ENCODE measurements at places on chromosomes 4 and X.

DNA sequence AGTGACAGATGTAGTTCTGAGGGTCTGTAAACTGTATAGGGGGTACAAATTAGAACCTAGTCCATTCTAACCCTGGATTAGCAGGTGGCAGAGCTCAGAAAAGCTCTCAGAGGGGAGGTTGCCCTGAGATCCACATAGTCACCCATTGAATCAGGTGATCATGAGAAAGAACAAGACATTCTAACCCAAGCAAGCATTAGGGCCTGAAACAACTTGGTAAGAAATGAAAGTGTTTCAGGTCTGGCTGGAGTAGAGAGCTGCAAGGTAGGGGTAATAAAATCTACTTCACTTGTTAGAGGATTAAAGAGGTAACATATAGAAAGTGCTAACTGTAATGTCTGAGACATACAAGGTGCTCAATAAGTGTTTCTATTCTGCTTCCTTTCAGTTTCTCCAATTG, 8.8 kb upstream of the BMP2K start:
- DNase-seq = no peak

DNA sequence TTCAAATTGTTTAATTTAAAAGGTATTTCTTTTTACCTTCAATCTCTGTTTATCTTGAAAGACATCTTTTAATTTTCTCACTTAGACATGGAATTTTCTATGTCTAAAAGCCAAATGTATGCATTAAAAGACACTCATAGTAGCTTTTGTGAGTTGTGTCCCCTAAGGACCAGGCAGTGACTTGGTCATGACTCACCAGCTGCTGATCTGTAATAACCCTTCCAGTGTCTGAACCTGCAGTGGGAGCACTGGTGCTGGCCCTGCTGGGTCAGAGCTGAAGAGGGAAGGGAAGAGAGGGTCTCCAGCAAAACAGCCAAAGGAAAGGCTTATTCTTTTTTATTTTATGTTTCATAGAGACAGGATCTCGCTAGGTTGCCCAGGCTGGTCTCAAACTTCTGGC, 31.1 kb upstream of the SH3D19 start:
- no peak for DNase-seq

DNA sequence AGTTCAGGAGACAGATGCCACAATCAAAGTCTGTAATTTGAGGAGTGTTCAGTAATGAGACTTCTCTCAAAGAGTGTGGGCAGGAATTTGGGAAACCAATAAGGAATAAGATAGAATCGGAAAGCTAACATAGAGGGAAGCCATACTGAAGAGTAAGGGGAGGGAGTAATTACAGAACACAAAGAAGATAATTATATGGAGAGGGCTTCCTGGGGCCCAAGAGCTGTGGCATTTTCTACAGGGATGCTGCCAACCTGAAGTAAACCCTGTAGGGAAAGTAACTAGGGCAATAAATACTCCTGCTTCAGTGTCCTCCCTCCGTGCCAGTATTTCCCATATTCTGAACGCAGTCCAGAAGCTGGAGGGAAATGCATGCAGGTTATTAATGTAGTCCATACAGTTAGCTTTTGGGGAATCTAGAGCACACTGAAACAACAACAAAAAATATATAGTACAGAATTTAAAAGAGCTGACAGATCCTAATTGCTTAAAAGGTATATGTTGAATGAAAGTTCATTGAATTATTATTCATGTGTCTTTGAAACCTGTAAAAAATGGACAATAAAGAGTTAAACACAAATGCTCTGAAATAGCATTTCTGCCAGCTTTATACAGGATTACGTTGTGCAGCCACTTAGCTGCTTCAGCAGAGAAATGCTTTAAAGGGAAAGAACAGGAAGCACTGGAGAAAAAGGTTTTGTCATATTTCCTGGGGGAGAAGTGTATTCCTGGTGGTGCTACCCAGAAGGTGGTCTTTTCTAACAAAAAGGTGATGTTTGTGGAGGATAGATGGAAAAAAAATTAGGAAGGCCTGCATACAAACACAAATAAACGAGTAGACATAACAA, 48.0 kb downstream of the CXXC4 start:
- no peak for DNase-seq

DNA sequence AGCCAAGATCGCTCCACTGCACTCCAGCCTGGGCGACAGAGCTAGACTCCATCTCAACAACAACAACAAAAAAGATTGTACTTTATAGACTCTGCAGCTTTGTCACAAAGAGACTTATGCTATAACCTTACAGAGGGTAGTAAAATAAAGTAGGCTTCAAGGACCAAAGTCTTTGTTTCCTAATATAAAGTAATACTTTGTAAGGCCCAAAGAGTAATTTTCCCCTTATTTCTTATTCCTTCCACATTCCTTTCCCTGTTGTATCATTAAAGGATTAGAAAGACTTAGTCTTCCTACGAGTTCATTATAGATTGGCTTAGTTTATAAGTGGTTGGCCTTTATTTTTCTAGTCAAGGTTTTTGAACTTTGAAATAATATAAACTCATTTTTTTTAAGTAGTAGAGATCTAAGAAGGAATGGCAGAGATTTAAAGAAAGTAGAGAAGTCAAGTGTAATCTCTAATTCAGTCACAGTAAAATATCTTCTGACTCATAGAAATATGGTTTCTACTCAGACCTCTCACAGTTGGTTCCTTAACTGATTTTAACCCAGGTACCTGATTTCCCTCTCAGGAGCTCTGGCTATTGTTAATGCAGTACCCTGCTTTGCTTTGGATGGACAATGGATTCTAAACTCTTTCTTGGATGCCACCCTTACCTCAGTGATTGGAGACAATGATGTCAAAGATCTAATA, 26.2 kb downstream of the YY2 start:
- no peak for DNase-seq

- DNase-seq = no peak
Observed at GRCh38 chr4:183760326-183760725, 101.2 kb downstream of the TRAPPC11 start.

- peak; percentile 82 for DNase-seq
Observed at GRCh38 chr4:105060628-105061027, 86.0 kb upstream of the TET2 start.

- DNase-seq = peak; percentile 87
Observed at GRCh38 chrX:21683941-21684340, 25.8 kb upstream of the KLHL34 start.

DNA sequence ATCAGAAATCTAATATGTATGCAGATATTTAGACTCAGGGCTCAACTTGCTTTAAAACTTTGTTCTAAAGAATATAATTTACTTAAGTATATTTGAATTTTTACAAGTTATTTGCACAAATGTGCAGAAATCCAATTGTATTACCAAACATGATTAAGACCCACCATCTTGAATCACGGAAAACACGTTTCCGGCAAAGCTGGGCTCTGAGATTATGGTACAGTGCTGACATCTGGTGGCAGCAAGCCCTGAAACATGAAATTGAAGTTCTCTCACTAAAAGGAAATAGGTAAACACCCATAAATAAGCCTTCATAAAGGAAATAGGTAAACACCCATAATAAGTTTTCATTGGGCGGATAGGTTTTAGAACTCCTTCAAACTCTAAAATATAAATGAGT, 98.3 kb upstream of the MAOA start:
- peak; percentile 36 for DNase-seq

DNA sequence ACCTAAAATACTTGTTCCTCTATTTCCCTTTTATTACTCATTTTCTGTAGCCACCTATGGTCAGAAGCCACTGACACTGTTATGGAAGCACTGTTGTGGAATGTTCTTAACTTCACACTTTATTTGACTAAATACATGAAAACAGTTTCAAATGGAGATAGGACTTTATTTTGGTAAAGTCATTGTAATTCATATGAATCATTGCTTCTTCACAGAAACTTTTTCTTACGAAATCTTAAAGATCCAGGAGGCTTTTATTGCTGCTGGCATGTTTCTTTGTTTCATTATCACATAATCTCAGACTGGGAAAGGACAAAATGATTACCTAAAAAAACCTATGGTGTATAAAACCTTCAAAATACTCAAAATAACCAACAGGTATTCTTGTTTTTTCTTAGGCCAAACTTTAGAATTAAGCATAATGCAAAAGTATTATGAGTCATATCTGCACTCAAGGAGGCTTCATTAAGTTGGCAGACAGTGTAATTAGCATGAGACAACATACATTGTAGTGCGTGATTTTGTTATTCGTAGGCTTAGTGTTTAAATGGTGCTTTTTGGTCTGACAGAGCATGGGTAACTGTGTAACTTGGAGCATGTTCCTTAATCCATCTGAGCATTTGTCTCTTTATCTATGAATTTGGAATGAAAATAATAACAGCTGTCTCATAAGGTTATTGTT, 58.0 kb downstream of the SH3BGRL start:
- peak; percentile 35 for DNase-seq

GRCh38 chrX:37666516-37666915, 19.1 kb upstream of the XK start:
- DNase-seq = peak; percentile 65

DNA sequence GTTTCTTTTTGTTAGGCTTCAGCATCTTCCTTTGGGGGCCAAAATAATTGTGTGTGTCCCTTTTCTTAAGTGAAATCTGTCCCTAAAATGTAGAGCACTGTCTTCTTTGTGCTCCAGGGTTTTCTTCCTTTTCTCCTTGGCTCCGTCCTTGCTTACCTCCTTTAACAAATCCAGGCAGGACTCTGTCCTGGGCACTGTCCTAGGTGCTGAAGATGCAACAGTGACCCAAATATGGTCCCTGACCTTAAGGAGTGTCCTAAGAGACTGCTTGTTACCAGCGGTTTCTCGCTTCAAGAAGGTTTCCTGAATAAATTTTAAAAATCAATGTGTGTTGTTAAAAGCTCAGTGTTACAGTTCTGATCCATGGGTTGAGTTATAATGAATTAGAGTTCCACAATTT, 471.8 kb downstream of the KCNIP4 start:
- DNase-seq = no peak

GRCh38 chr4:8320386-8320750, 50.8 kb downstream of the HTRA3 start:
- DNase-seq = no peak

GRCh38 chr4:2445130-2445529, 23.8 kb upstream of the RNF4 start:
- DNase-seq = no peak

- no peak for DNase-seq
Observed at GRCh38 chrX:2901367-2902036, 27.6 kb downstream of the ARSD start.

DNA sequence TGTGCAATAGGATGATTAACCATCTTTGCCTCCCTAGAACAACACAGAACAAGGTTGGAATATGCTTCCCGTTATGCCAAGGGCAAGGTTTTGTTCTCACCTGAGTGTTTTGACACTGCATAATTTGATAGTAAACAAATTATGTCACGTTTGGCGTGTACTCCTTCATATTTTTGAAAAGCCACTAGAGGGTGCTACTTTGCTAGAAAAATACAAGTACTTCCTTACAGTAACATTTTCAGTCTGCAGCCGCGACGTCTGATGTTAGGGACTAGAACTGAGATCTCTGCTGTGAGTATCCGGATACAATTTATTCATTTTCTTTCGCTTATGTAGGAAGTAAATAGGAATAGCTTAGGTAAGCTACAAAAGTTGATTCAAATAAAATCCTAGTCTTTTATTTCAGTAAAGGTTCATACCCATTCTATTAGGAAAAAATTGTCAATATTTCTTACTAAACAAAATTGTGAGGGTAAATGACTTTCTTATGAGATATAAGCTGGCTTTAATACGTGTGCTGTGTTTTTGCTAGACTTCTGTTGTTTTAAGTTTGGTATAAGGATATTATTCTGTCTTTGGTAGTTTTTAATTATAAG, 181.1 kb upstream of the WDFY3 start:
- peak; percentile 79 for DNase-seq

DNA sequence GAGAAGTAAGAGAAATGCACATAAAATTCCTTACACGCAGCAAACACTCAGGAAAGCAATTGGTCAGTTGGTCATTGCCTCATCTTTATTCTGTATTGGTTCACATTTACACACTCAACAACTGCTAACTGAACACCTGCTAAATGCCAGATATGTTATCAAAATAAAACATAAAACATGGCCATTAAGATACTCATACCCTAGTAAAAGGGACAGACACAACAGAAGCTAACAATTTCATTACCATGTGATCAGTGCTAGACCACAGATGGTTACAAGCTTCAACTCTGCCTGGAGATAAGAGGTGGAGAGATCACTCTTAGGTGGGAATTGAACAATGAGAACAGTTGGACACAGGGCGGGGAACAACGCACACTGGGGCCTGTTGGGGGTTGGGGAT, 26.2 kb downstream of the TEC start:
- DNase-seq = no peak

DNA sequence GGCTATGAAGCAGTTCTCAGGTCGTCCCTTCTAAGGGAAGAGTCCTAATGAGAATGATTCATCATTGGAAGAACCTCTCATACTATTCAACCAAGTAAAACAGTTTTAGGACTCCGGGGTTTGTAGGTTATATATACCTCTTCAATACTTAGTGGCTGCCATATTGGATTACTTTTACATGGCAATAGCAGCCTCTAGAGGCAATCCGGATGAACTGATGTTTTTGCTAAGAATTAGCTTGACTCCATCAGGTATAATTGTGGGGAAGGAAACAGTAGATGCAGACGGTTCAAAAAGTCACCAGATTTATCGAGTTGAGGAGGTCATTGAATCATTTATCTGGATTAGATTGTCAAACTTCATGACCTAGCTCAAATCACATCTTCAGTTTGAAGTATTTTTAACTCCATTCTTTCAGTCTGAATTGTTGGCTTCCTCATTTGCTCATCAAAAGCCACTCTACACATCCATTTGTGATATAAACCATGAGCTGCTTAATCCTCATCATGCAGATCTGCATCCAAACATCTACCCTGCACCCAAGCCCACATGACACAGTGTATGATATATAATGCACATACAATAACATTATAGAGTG, 28.4 kb downstream of the GUCY1B1 start:
- peak; percentile 80 for DNase-seq

DNA sequence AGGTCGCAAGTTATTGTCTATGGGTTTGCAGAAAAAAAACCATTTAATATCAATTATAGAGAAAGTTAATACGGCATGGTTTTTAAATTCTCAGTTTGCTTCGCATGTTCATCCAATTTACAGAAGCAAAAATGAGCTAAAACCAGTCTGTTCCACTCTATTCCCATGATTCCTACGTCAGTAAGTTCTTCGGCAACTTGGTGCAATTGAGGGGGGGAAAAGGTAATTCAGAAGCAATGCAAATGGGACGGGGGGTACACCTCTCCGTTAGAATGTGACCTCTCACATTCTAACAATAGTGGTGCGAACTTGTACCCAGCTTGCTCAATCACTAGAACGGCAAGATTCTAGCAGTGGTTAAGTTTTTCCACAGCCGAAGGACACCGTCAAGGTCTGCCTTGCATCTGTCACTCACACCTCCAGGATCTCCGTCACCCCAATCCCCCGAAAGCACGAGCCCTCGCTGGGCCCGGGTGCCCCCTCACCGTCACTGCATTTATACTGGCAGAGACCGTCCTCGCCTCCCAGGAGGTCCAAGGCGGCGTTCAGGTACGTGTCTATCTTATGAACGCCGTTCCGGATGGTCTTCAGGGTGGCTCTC, 653 bp downstream of the PLA2G12A start:
- DNase-seq = peak; percentile 9

DNA sequence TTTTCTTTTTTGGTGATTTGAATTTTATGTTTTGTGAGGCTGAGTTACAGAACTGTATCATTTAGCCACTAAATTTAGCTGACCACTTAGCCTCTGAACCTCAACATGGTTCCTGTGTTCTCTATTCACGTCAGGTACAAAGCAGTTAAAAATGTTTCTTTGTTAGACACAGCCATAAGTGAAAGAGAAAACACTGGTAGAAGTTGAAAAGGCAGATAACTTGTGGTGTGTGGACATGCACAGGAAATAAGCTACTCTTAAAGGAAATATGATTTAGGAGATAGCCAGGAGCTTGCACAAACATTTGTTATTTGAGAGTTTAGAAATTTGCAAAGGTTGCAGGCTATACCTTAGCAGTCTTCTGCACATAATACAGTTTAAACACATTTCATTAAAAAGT, 171.0 kb upstream of the RPS6KA3 start:
- DNase-seq = no peak

All from fibroblast of lung (primary cell).